Body of pancreas (tissue), 4 donors: ENCODE measurements at places on chromosomes 6 and 20. TPM values are rescaled to one million over a fixed set of nuclear protein-coding genes. Genes with fewer than 3 reads are reported as not detected.

DNA sequence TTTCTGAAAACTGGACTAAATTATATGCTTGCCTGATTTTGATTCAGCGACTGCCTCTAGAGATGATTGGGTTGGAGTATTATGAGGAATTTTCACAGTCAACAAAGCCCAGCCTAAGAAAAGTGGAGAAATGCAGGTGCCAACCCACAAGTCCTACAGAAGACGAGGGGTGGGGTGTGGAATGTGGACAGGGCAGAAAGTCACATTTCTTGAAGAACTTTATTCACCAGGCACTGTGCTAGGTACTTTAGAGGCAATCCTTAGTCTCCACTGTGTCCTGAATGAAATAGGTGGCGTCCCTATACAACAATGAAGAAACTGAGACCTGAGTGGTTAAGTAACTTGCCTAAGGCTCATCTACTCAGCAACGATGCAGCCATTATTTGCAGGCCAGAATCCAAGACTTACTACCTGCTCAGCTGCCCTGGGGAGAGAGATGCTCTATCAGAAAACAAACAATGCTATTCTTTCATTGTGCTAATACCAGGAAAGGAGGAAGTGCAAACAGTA, 106.3 kb downstream of the RNF144B start:
- no peak for DNase-seq
- H3K27ac ChIP-seq, result peak overlapping the region; percentile 65
- H3K27me3 ChIP-seq, result no peaks in the 10 kb centered on the region
- H3K36me3 ChIP-seq, result no peaks in the 10 kb centered on the region

- H3K36me3 ChIP-seq, result no peaks in the 10 kb centered on the region
- H3K27ac ChIP-seq, result no peak overlapping the region
- H3K4me3 ChIP-seq, result no peak overlapping the region
These were observed 77.2 kb upstream of the ECI2 start for GRCh38 chr6:4212588-4212987.

DNA sequence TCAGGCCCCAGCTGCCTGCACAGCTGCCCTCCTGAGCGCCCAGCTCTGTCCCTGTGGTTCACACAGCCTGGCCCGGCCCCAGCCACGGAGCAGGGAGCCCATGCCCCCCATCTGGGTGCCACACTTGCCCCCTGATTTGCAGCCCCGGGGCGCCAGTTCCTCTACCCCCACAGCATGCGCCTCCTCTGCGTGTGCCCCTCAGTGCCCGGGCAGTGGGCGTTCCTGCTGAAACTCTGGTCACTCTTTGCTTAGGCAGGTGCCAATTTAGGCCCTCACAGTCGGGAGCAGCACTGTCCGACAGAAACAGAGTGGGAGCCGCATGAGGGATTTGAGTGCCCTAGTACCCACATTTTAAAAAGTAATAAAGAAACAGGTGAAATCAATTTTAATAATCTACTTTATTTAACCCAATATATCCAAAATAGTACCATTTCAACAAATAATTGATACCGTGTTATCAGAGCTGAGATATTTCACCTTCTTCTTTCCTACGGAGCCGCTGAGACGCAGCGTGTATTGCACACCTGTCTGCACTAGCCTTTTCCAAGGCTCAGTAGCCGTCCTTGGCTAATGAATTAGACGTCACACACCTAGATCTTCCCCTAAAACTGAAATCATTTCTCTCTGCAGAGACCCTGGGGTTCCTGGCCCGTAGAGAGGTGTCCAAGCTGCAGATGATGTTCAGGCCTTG, 106.4 kb downstream of the ASXL1 start:
- H3K27me3 ChIP-seq, result no peaks in the 10 kb centered on the region
- no peak overlapping the region for H3K4me3 ChIP-seq

GRCh38 chr20:57633945-57634491, 13.8 kb upstream of the ZBP1 start:
- no peaks in the 10 kb centered on the region for H3K4me1 ChIP-seq
- no peak for DNase-seq
- H3K27ac ChIP-seq, result no peak overlapping the region
- no peaks in the 10 kb centered on the region for H3K27me3 ChIP-seq

DNA sequence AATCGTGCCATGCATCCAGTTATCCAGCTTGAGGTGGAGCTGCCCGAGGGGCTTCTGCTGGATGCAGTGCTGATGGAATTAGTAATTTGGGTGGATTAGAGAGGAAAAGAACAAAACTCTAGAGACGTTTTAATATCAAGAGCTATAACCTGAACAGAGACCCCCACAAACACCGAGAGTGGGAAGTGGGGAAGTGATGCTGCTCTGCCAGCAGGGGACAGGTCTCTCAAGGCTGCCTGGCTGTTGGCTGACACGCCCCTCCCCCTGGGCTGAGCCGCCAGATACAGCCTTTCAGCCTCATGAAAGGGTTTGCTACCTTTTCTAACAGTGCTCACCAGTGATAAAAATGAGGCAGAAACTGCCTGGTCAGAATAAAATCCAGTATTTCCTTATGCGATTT, 9.6 kb downstream of the LEMD2 start:
- H3K4me3 ChIP-seq, result no peak overlapping the region
- no peaks in the 10 kb centered on the region for H3K27me3 ChIP-seq
- no peak overlapping the region for H3K27ac ChIP-seq
- no peaks in the 10 kb centered on the region for H3K4me1 ChIP-seq
- DNase-seq, result no peak

- H3K36me3 ChIP-seq, result no peaks in the 10 kb centered on the region
- DNase-seq, result no peak
- H3K4me3 ChIP-seq, result no peak overlapping the region
- H3K27ac ChIP-seq, result no peak overlapping the region
These were observed 50.6 kb upstream of the SLC32A1 start for GRCh38 chr20:38673725-38674091.

GRCh38 chr6:51495096-51495495, 592.3 kb downstream of the PKHD1 start:
- H3K27ac ChIP-seq, result no peak overlapping the region
- H3K4me3 ChIP-seq, result no peak overlapping the region
- H3K4me1 ChIP-seq, result peaks cover 8% of the 10 kb centered on the region
- DNase-seq, result peak; percentile 33
- no peaks in the 10 kb centered on the region for H3K27me3 ChIP-seq
- no peaks in the 10 kb centered on the region for H3K36me3 ChIP-seq

GRCh38 chr6:158548418-158549161, 11.3 kb upstream of the TMEM181 start:
- no peaks in the 10 kb centered on the region for H3K4me1 ChIP-seq
- H3K27ac ChIP-seq, result no peak overlapping the region
- H3K36me3 ChIP-seq, result no peaks in the 10 kb centered on the region
- peak; percentile 9 for DNase-seq
- H3K4me3 ChIP-seq, result no peak overlapping the region

DNA sequence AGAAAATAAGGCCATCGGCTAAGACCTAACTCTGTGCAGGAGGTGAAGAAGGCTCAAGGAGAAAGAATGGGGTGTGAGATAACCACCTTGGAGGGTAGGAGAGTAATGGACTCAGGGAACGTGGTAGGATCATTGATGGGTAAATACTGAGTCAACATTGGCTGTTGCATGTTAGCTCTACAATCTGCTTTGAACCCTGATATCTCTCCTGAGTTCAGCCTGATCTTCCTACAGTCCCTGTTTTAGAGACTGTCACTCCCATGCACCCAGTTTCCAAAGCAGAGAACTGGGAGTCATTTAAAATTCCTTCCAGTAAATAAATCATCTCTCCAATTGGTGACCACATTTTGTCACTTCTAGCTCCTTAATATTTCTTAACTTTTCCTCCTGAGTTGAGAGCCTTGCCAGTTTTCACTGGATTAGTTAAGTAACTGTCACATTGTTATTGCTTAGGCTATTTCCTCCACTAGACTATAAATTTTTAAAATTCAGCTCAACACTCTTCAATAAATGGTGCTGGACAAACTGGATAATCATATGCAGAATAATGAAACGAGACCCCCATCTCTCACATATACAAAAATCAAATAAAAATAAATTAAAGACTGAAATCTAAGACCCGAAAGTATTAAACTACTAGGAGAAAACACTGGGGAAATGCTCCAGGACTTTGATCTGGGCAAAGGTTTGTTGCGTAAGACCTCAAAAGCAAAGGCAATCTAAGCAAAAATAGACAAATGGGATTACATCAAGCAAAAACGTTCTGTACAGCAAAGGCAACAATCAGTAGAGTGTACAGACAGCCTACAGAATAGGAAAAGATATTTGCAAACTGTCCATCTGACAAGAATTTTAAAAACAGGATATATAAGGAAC, 138.9 kb upstream of the TMEM170B start:
- no peak for DNase-seq
- no peaks in the 10 kb centered on the region for H3K27me3 ChIP-seq
- no peaks in the 10 kb centered on the region for H3K36me3 ChIP-seq
- H3K27ac ChIP-seq, result no peak overlapping the region
- no peak overlapping the region for H3K4me3 ChIP-seq
- H3K4me1 ChIP-seq, result no peaks in the 10 kb centered on the region

DNA sequence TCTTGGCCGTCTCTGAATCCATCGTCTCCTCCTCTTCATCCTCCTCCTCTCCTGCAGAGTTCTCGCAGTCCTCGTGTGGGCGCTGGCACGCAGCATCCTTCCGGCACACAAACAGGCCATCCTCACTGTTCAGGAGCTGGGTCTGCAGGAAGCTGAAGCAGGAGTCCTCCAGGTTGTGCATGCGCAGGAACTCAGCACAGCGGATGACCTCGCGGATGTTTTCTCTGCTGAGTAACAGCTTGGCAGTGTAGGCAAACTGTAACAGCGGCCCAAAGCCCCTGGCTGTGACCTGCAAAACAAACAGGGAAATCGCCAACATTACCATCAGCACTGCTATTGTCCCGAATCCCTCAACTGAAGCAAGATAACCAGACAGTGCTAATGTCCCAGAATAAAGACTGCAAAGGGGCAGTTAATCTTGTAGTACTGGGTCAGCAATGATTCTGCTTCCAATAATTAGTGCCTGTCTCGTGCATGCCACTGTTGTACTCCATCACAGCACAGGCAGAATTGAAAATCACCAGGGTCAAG, 57.4 kb downstream of the GJA10 start:
- H3K36me3 ChIP-seq, result no peaks in the 10 kb centered on the region
- no peak for DNase-seq
- no peak overlapping the region for H3K4me3 ChIP-seq
- H3K4me1 ChIP-seq, result no peaks in the 10 kb centered on the region
- no peak overlapping the region for H3K27ac ChIP-seq

- DNase-seq, result no peak
- no peaks in the 10 kb centered on the region for H3K27me3 ChIP-seq
- H3K36me3 ChIP-seq, result no peaks in the 10 kb centered on the region
These were observed 68.2 kb downstream of the NOX3 start for GRCh38 chr6:155387481-155387880.

DNA sequence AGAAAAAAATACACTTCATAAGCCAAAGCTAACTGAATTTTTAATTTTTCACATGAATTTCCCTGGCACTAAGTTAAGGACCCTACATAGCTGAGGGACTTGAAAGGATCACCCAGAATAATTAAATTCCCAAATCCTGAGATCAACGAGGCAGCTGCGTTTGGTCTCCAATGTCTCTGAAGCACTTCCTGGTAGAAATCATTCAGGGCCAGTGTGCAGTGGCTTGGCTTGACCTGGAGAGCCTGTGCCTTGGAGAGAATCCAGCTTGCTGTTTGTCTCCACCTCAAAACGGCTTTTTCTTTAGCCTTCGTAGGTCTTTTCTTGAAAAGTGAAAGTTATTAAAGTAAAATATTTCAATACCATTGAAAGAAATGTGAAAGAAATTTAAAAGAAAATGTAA, 92.4 kb downstream of the SMOC2 start:
- no peak overlapping the region for H3K27ac ChIP-seq

GRCh38 chr6:161139304-161139765, 134.5 kb downstream of the AGPAT4 start:
- H3K27me3 ChIP-seq, result no peaks in the 10 kb centered on the region
- H3K4me3 ChIP-seq, result no peak overlapping the region
- H3K4me1 ChIP-seq, result no peaks in the 10 kb centered on the region
- no peaks in the 10 kb centered on the region for H3K36me3 ChIP-seq
- DNase-seq, result no peak

DNA sequence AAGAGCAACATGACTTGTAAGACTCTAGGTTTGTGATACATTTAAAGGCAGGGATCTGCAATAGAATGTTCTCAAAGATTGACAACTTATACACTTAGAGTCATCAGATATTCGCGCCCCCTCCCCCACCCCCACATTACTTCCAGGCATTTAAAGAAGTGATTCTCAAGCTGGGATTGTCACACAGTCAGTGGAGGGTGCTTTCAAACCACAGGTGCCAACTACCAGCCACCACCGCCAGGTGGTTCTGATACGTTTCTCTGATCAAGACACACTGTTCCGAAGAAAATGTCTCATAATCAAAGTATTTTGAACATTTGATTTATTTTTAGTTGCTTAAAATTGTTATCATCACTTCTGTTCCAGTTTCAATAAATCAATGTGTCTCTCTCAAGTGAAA, 357.5 kb downstream of the ESR1 start:
- no peaks in the 10 kb centered on the region for H3K36me3 ChIP-seq
- H3K4me1 ChIP-seq, result no peaks in the 10 kb centered on the region
- H3K27me3 ChIP-seq, result no peaks in the 10 kb centered on the region
- no peak overlapping the region for H3K4me3 ChIP-seq

GRCh38 chr6:110401585-110402176, 13.7 kb downstream of the DDO start:
- H3K4me3 ChIP-seq, result no peak overlapping the region
- H3K27ac ChIP-seq, result no peak overlapping the region
- no peak for DNase-seq
- peaks cover 7% of the 10 kb centered on the region for H3K4me1 ChIP-seq
- H3K27me3 ChIP-seq, result no peaks in the 10 kb centered on the region
- H3K36me3 ChIP-seq, result no peaks in the 10 kb centered on the region

DNA sequence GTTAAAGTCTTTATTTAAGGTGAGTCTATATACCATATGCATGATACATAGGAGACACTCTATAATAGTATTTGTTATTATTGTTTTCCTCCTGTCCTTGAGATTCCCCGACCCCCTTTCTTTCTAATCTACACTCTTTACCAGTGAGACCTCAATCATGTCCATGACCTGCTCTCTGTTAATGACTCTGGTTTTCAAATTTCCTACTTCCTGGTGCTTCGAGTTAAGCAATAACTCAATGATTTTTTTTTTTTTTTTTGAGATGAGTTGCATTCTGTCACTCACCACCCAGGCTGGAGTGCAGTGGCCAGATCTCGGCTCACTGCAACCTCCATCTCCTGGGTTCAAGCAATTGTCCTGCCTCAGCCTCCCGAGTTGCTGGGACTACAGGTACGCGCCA, 574.6 kb upstream of the SLC35B3 start:
- no peak overlapping the region for H3K4me3 ChIP-seq
- H3K4me1 ChIP-seq, result no peaks in the 10 kb centered on the region
- H3K27me3 ChIP-seq, result no peaks in the 10 kb centered on the region
- no peak overlapping the region for H3K27ac ChIP-seq
- DNase-seq, result no peak

DNA sequence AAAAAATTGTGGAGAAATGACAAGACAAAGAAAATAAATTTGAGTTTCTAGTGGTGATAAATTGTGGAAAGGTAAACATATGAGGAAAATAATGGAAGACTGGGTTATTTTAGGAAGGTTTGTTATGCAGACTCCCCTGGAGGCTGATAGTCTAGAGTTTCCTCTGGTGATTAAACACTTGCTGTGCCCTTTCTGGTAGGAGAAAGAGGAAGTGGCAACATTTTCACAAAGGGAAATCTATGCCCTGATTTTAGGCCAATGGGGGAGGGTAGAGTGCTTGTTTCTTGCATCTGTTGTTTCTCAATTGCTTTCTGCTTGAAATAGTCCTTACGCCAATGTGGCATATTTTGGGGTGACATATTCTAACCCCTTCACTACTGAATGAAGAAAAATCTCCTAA, 129.1 kb upstream of the DOK5 start:
- H3K4me1 ChIP-seq, result no peaks in the 10 kb centered on the region
- no peaks in the 10 kb centered on the region for H3K27me3 ChIP-seq
- no peak overlapping the region for H3K27ac ChIP-seq
- DNase-seq, result no peak
- no peak overlapping the region for H3K4me3 ChIP-seq

ADGRB3 gene
- total RNA-seq, result 1.3 TPM

RAMACL gene
- total RNA-seq, result 0.99 TPM

ZBTB46 gene
- 4.3 TPM for total RNA-seq

RIPOR2 gene
- total RNA-seq, result 1.6 TPM

RSPH4A gene
- not detected for total RNA-seq
